PC-9 (cell line): ENCODE measurements at places on chromosomes 3 and 15. TPM values are rescaled to one million over a fixed set of nuclear protein-coding genes. Genes with fewer than 3 reads are reported as not detected.

Gene STARD5
- total RNA-seq, result 0.41 and 0.80 TPM in 2 replicates

Gene CNTN3
- not detected in 2 replicates for total RNA-seq

Gene MAP6D1
- 2.2 TPM in 2 replicates for total RNA-seq

Gene RLBP1
- not detected in 2 replicates for total RNA-seq

Gene C3orf20
- total RNA-seq, result not detected in 2 replicates

Gene ECE2
- not detected in 2 replicates for total RNA-seq

Gene CCDC9B
- 141 and 168 TPM in 2 replicates for total RNA-seq

Gene ARL14
- total RNA-seq, result 13.0 and 17.6 TPM in 2 replicates

Gene MRAS
- total RNA-seq, result 2.4 TPM in 2 replicates

Gene LRRC15
- 0.08 TPM in 1 of 2 replicates, not detected in the other for total RNA-seq

Gene ALDH1L1
- total RNA-seq, result 46.9 and 50.0 TPM in 2 replicates

Gene A4GNT
- not detected in 2 replicates for total RNA-seq

Gene LRRIQ4
- 1.3 TPM in 2 replicates for total RNA-seq

Gene HRG
- 0.58 and 1.3 TPM in 2 replicates for total RNA-seq

Gene SOX14
- total RNA-seq, result not detected in 2 replicates

Gene ADGRG7
- not detected in 2 replicates for total RNA-seq

Gene SERINC4
- 0.46 TPM in 1 of 2 replicates, not detected in the other for total RNA-seq

Gene CCDC14
- 36.5 and 50.6 TPM in 2 replicates for total RNA-seq

Gene PPP1R14D
- 0.55 and 0.65 TPM in 2 replicates for total RNA-seq

Gene ZNF445
- 15.9 and 20.3 TPM in 2 replicates for total RNA-seq

Gene ZCWPW2
- 0.80 and 0.81 TPM in 2 replicates for total RNA-seq

Gene CLDN11
- total RNA-seq, result 1.4 and 1.9 TPM in 2 replicates

Gene IDH3A
- 64.8 and 67.8 TPM in 2 replicates for total RNA-seq

Gene SKIC8
- 44.5 and 47.7 TPM in 2 replicates for total RNA-seq

Gene IL17RD
- total RNA-seq, result 7.9 and 8.3 TPM in 2 replicates

Gene PAQR5
- total RNA-seq, result 4.9 and 5.1 TPM in 2 replicates

Gene CISH
- total RNA-seq, result 2.7 and 3.2 TPM in 2 replicates

Gene COL6A5
- total RNA-seq, result not detected in 2 replicates

Gene ZSCAN2
- 9.7 and 11.3 TPM in 2 replicates for total RNA-seq

Gene GOLGA8N
- 1.6 and 2.4 TPM in 2 replicates for total RNA-seq

Gene OXTR
- total RNA-seq, result 3.4 and 6.9 TPM in 2 replicates

Gene TM4SF4
- total RNA-seq, result not detected in 2 replicates

Gene MEIS2
- total RNA-seq, result 25.0 and 29.1 TPM in 2 replicates

Gene HTD2
- total RNA-seq, result 6.2 and 7.4 TPM in 2 replicates
